Stimulated activated naive CD4-positive, alpha-beta T cell treated with Interleukin-2 at 50 U/mL for 16 hours (primary cell): ENCODE measurements at places on chromosomes 11 and 22.

GRCh38 chr11:12119502-12119901, 9.1 kb downstream of the MICAL2 start:
- no peak for DNase-seq

DNA sequence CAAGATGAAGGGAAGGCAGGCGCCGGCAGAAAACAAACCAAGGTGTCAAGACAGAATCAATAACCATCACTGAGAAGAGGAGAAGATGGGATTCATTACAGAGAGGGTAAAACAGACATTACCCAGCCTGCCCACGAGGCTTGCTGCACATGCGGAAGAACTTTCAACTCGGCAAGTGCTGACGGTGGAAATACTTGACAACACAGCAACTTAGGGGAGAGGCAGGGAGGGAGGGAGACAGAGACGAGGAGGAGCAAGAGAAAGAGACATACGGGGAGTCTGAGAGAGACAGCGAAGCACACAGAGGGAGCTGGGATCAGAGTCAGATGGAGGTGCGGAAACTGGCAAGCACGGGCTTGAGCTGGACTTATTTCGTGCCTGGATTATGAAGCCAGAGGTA, 129.3 kb upstream of the NECTIN1 start:
- DNase-seq: no peak

- no peak for DNase-seq
Measured at GRCh38 chr11:92295175-92296137, 70.8 kb downstream of the FAT3 start.

GRCh38 chr22:30286813-30287647, 2.3 kb downstream of the CASTOR1 start:
- peak; percentile 81 for DNase-seq

DNA sequence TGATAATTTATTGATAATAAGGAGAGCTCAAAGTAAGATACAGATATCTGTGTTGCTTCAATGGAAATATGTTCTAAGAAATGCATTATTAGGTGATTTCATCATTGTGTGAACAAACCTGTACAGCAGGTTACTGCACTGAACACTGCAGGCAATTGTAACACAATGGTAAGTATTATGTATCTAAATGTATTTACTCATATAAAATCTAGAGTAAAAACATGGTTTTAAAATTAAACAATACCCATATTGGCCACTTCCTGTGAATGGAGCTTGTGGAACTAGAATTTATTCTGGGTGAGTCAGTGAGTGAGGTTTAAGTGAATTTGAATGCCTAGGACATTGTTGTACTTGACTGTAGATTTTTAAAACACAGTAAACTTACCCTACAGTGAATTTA, 722.9 kb upstream of the RAG2 start:
- no peak for DNase-seq

DNA sequence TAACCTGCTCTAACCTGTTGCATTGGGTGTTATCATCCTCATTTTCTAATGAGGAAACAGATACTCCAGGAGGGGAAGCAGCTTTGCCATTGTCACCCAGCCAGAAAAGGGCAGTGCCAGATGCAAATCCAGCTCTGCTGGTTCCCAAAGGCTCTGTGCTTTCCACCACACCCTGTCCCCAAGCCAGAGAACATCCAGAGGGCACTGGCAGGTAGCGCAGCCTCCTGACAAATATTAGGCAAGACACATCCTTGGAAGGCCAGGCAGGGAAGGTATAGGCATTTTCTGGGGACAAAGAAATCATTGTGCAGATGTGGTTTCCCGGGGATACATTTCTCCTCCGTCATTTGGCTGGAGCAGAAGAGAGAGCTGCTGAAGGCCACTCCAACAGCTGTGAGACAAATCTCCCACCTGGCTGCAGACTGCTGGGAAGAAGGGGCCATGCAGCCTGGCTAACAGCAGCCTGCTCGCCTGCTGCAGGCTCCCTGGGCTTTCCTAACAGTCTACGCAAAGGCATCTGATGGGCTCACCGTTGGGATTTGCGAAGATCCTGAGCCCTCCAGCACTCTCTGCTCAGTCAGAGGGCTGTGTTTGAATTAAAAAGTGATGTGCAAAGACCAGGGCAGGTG, 93.9 kb upstream of the PITPNB start:
- DNase-seq: no peak

- DNase-seq: peak; percentile 88
Measured at GRCh38 chr22:31676700-31677099, 14.7 kb upstream of the PISD start.

- no peak for DNase-seq
Measured at GRCh38 chr11:130243816-130244215, 70.9 kb downstream of the ZBTB44 start.

DNA sequence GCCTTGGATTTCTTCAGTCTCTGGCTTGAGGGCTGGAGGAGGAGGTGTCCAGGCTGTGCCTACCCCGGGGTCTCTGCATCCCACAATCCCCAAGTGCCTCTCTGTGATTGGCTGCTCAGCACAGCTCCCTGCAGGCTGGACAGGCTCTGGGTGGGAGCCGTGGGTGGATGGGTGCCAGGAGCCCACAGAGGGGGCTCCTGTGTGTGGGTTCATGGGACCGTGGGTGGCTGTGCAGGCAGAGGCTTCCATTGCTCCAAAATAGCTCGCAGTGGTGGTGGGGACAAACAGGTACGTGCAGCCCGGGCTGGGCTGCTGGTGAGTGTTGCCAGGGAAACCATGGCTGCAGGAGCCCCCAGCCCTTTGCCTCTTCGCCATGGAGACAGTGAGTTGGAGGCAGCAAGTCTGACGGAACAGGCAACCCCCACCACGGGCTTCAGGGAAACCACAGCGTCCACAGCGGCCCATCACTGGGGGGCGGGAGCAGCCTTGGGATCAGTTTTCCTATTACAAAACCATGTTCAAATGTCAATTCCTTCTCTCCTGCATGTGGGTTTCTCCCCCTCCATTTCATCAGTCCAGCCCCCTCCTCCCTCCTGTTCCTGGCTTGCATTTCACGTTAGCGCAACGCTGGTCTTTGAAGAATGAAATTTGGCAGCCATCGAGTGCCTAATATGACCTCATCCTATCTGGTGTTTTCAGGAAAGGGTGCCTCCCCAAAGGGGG, 155.2 kb downstream of the TRIM29 start:
- DNase-seq: no peak

DNA sequence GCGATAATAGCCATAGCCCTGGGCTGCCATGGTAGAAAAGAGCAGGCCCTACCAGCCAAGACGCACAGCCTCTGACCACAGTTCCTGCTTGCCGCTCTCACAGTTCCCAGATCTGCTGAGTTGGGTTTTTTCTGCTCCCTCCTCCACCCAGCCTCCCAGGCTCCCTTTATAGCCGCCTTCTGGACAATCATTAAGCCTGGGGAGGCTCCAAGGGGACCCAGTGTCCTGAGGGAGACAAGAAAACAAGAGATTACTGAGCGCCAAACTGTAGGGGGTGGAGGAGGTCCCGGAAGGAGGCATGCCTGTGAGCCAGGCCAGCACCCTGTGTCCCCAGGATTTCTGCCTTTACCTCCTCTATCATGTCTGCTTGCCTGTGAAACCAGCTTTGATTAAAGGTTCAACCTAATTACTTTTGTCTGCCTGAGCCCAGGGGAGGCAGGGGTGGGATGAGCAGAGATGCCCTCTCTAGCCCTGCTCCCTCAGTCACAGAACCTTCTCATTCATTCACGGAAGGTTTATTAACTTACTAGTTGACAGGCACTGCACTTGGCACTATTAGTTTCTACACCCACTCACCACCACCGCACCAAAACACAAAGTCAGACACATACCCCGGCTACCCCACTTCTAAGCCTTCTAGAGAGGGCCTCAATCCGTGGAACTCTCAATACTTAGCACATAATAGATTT, 1.2 kb downstream of the SLC37A4 start:
- peak; percentile 61 for DNase-seq

GRCh38 chr11:94576306-94576705, 9.1 kb downstream of the PIWIL4 start:
- DNase-seq: no peak

- no peak for DNase-seq
Measured at GRCh38 chr11:102111787-102112508, 1.7 kb downstream of the YAP1 start.

DNA sequence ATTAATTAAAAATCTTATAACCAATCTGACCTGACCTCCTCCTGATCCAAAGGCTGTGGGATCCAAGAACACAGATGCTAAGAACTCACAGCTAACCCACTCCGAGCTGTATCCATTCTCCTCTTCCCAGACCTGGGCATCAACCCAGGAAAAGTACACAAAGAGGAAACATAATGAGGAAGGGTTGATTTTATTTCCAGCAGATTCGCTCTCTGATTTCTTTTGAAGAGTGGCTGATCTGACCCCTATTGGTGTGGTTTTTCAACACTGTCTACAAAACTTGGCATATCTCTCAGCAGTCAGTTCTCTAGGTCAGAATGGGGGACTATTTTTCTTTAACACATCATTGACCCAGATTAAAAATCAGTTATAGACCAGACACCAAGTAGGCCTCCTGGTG, 201.9 kb upstream of the UBASH3B start:
- no peak for DNase-seq

DNA sequence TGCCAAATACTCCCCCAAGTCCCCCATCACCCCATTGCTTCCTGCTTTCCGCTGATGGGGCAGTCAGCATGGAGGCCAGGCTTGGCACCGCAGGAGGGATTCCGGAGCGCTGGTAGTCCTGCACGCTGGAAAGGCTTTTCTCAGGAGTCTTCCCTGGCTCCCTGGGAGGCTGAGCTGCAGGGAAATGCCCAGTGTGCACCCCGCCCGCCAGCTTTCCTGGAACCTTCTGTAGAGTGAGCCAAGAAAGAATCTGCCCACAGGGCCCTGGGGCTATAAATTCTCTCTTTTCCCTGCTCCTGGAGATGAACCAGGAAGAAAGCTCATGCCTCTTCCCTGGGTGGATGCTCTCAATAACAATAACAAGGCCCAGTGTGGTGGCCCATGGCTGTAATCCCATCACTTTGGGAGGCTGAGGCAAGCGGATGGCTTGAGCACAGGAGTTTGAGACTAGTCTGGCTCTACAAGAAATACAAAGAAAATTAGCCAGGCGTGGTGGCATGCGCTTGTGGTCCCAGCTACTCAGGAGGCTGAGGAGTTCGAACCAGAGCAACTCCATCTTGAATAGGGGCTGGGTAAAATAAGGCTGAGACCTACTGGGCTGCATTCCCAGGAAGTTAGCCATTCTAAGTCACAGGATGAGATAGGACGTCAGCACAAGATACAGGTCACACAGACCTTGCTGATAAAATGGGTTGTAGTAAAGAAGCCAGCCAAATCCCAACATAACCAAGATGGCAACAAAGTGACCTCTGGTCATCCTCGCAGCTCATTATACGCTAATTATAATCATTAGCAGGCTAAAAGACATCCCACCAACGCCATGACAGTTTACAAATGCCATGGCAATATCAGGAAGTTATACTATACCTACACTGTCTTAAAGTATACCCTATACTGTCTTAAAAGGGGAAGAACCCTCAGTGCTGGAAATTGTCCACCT, 46.4 kb upstream of the FTH1 start:
- no peak for DNase-seq

- DNase-seq: no peak
Measured at GRCh38 chr22:46357711-46358520, 22.4 kb downstream of the TRMU start.

DNA sequence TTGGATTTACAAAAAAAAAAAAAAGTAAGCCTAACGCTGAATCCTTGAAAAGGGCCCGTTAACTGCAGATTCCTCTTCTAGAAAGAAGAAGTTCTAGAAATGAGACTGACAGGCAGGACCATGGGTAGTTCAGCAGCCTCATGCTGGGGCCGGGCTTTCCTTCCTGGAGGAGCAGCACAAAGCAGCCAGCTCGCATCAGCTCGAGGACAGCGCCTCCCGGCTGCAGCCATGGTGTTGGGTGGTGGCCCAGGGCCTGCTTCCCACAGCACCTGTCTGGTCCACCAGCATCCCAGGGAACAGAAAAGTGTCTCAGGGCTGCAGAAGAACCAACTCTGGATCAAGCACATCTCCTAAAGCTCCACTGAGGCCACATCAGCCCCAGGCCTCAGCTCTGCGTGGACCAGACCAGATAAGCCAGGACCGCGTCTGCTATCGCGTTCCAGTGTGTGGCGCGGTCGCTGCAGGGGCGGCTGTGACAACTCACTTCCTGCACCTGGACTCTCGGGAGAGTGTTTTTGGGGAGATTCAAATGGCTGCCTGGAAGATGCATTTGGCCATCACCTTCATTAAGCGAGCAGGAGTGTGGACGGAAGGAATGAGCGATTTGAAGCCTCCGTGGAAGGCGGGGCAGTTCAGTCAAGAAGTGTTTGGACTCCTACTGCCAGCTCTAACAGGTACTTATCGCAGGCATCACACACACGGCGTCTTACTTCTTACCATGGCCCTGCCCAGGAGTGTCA, 53.5 kb downstream of the MYH9 start:
- peak; percentile 41 for DNase-seq

GRCh38 chr11:11498195-11498594, 123.6 kb downstream of the GALNT18 start:
- DNase-seq: no peak

GRCh38 chr11:95653099-95653498, 136.5 kb downstream of the FAM76B start:
- no peak for DNase-seq

DNA sequence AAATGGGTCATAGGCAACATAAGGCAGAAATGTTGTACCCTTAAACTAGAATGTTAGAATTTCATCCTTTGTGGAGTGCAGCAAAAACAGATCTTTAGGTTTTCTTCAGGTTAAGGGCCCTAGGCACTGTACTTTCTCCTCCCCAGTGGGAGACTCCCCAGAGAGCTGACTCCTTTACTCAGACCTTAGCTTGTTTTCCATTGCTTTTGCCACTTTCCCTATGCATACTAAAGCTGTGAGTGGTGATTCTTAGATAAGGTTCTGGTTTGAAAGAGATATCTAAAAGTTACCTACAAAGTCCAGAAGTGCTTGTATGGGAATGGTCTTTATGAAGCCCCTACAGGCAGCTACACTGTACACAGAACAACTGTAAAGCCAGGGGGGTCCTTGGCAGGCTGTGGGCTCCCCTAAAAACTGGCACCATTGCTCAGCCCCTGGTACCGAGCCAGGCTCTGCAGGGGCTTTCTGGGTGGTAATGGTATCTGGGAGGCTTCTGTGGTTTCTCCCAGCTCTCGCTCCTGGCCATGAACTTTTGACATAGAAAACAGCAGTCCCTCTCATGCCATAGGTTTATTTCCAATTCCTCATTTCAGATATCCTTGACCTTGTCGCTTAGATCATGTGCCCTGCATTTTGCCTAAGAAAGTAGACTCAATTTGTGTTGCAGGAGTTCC, 23.2 kb downstream of the AMOTL1 start:
- no peak for DNase-seq

DNA sequence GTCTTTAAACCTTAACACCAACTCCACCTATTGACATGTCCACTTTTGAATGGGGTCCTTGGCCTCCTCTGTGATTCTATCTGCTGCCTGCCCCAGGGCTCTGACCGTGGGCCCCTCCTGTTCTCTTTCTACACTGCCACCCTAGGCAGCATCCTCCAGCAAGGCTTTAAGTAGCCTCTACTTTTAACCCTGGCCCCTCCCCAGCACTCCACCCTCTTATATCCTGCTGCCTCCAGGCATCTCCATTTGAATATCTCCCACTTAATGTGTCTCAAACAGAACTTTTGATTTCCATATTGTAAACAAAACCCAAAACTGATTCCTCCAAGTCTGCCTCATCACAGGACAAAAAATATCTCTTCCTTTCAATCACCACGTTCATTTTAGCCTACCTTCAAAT, 90.5 kb upstream of the ARHGAP32 start:
- no peak for DNase-seq
